Hepatic stellate cell (primary cell): ENCODE measurements at places on chromosomes 11 and 22.

DNA sequence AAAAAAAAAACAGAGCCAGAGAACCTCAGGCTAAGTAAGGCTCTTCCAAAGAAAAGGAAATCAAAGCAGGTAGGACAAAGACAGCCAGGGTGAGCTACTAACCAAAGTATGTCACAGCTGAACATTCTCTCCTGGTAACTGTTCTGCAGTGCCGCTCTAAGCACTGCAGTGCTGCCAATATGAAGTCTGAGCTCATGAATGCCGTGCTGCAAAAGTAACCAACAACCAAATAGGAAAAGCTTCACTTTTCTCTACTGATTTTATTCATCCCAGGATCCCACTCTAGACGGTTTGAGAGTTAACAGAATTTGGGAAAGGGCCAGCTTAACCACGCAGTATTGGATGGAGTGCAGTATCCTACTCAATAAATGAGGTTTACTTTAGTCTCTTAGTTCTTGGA is 3.5 kb downstream of the SIK3 start:
- DNase-seq: no peak

DNA sequence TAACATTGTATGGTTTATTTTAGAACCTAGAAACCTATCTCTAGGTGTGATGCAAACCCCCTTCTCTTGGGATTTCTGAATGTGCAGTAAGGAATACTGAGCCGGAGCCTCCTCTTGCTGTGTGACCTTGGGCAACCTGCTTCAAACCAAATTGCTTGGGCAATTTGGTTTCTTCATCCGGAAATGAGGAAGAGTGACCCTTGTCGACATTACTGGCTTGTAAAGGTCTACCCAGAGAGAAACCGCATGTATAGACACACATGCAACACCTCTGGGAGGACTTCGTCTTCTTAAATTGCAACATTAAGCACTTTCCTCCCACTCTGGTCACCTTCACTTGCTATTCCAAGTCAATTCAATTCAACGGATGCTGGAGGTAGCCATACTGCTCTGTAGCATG is 19.6 kb upstream of the TP53I11 start:
- DNase-seq: no peak

GRCh38 chr11:45805305-45806071 is 539 bp downstream of the SLC35C1 start:
- peak; percentile 76 for DNase-seq

DNA sequence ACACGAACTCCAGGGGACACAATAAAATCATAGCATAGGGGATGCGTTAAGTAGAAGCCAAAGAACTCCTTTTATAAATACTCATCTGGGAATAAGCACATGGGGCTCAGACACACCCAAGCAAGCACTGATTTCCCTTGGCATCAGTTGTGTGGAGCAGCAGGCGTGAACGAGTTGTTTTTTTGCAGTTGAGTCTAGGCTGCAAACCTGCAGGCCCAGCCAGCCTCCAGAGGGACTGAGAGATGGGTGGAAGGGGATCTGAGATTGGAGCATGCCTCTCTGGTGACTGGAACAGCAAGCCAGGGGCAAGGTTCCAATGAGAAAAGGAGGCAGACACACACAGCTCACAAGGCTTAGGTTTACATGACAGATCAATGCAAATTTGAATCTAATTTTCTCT is 27.4 kb upstream of the SEZ6L start:
- DNase-seq: no peak

DNA sequence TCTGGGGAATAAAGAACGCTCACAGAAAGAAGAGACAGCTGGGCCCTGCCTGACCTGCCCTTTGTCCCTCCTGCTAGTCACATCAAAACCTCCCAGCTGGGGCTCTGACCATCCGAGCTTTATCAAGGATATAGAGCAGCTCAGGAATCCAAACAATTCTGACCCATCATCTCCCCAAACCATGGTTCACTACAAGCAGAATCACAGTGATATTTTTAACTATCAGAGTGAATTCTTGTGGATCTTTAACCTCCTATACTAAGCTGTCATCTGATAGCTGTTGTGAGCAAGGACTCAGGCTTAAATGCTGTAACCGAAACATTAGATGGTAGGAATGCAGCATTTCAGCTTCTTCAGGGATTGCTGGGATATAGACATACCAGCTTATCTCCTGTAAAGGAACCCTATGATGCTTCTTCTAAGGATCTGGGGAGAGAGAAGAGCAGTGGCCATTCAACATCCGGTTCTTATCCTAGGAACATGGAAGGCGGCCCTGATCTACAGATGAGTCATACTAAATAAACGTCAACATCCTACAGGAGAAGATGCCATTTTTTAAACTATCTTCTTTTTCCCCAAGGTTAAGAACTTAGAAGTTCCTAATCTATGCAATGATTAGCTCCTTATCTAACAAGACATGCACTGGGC is 84.7 kb upstream of the AKIP1 start:
- DNase-seq: peak; percentile 74

- DNase-seq: peak; percentile 71
These were observed 3.8 kb downstream of the FJX1 start for GRCh38 chr11:35622070-35622469.

DNA sequence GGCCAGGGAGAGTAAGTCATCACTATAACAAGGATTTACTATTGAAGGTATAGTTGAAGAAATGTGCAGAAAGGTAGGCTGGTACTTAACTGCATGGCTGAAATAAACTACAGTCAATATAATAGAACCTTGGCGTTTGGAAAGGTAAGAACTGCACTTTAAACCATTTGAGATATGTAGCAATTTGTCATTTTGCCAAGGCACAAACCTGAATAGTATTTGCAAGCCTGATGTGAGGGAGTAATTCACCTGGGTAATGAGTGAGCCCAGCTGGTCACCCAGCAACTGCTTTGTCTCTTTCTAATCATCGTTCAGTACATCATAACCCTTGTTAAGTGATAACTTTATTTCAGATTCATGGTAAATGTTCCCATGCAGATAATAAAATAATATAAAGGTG is 62.3 kb upstream of the SCUBE2 start:
- DNase-seq: no peak
